ENCODE measurements at places on chromosomes 3 and 15.

DNA sequence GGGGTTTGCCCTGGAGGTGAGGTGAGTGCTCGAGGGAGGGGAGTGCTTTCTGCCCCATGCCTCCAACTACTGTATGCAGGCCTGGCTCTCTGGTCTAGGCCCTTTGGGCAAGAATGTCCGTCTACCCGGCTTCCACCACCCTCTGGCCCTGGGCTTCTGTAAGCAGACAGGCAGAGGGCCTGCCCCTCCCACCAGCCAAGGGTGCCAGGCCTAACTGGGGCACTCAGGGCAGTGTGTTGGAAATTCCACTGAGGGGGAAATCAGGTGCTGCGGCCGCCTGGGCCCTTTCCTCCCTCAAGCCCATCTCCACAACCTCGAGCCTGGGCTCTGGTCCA, 9.4 kb downstream of the DLL4 start:
- no peak for DNase-seq

- peak; percentile 55 for DNase-seq
Measured at GRCh38 chr15:101258238-101259144, 6.6 kb upstream of the CHSY1 start.

DNA sequence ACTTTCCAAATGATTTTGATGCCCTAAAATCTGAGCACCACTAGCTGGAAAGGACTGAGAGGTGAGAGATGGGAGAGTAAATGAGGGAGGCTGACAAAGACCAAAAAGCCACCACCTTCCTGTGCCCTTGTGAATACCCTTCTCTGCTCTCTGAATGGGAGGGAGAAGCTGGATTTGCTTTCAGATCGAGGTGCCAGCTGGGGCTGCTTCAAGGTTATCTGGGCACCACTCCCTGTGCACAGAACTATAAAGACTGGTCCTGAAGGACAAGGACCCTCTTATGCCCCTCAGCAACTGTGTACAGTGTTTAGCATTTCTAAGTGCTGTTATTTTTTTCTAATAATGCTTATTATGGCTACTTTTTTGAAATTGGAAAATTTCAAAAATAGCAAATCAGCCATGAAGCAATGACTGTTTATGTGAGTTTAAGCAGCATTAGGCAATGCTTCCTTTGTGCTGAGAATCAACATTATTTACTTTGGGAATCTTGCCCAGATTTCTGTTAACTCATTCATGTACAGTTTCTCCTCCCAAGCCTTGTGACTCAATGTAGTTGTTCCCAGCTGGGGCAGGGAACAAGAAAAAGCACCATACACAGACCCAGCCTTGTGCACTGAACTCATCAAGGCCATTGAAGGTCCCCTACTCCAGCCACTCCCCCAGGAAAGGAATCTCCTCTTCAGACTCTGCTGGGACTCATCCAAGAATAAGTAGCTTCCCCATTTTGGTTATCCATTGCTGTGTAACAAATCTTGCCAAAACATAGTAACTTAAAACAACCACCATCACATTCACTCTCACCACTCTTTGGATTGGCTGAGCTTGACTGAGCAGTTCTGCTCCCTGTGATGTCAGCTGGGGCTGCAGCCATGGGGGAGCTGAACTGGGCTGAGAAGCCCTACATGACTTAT, 37.3 kb upstream of the CDV3 start:
- DNase-seq: no peak

GRCh38 chr3:24506966-24507775, 12.5 kb upstream of the THRB start:
- no peak for DNase-seq

DNA sequence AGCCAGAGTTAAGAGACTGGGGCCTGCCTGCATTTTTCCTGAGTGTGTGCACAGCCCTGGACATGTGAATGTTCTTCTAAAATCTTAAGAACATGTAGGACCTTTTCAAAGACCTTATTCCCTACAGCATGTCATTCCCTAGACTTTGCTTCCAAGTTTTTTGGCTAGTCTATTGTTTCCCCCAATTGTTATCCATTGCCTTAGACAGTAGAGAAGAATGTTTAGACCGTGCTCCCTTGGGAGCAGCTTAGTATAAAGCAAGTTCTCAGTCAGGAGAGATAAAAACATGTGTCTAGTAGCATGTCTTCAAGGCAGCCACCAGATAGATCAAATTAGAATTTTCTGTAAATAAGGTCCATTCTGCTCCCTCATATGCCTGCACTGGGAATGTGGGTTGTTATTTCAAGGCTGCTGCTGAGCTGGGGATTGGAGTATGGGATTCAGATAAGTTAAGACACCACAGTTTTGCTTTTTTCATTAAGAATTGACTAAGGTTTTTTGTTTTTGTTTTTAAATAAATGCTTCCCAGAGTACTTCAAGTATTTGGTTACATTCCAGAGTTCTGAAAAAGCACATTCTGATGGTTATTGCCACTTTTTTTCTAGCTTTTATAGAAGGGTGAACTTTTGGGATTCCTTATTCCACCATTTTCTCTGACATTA, 246.7 kb downstream of the RORA start:
- no peak for DNase-seq

DNA sequence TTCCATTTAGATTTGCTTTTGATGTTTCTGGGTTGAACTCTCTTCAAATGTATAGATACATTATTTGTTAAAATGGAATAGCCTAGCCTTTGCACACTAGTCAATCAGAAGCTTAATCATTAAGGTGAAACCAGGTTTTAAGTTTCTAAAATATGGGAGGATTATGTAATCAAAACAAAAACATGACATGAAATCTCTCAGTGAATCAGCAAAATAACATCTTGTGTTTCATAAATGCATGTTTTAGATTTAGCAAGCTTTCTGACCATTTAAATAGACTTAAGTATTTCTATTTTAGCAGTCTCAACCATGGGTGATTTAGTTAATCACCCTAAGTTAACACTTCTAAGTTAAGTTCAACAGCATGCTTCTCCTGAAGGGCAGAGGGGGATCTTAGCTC, 11.3 kb downstream of the GTF2E1 start:
- DNase-seq: no peak

- DNase-seq: no peak
Measured at GRCh38 chr15:29452881-29453731, 183.5 kb upstream of the NSMCE3 start.

DNA sequence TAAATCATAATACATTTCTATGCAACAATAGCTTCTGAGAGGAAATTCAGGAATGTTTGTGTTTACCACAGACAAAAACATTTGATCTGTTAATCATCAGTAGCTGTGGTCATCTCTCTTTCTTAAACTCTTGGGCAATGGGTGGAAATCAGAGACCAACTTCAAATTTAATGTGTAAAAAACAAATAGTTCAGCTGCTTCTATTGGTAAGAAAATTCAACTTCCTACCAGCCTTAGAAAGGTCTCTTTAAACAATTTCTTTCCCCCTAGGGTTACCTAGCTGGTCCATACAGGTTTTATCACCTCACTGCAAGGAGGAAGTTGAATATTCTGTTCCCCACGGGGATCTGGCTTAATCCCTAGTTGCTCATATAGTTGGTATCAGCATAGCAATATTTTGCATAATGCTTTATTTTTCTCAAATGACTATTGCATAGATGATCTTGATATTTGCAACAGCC, 20.3 kb upstream of the PPP4R2 start:
- no peak for DNase-seq

Data from GDM1 (cell line).